ENCODE measurements at places on chromosomes 5 and 9. TPM values are rescaled to one million over a fixed set of nuclear protein-coding genes. Genes with fewer than 3 reads are reported as not detected.

Gene NEURL1B
- 16.8 TPM for polyA plus RNA-seq

GRCh38 chr5:43571237-43571636, 14.4 kb upstream of the PAIP1 start:
- no peak for DNase-seq

GRCh38 chr9:36031774-36032555, 4.7 kb upstream of the RECK start:
- DNase-seq, result no peak

DNA sequence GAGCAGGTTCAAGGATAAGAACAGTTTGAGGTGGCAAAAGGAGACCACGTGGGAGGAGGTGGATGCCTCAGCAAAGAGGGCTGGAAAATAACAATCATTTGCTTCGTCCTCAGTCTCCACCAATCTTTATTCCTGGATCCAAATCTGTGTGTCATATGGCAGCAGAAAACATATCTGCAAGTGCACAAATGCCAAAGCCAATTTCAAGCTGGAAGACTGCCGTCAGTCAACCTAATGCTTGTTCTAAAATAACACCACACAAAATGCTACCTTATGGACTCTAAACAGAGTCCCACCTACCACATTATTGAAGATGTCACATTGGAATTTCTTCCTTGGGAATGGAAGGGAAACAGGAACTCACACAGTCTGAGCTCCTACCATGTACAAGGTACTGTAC, 129.1 kb downstream of the CDK5RAP2 start:
- no peak for DNase-seq
